Kidney (tissue), 22 donors: ENCODE measurements at places on chromosomes 5 and 9.

GRCh38 chr9:20692554-20692953 lies 8.5 kb downstream of the FOCAD start:
- DNase-seq, result no peak

DNA sequence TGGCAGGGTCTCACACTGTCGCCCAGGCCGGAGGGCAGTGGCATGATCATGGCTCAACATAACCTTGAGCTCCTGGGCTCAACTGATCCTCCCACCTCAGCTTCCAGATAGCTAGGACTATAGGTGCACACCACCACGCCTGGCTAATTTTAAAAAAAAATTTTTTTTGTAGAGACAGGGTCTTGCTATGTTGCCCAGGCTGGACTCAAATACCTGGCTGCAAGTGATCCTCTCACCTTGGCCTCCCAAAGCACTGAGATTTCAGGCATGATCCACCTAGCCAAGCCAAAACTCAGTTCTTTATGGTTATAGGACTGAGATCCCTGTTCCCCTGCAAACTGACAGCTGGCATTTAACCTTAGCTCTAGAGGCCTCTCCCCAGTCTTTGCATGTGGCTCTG lies 5.3 kb downstream of the LMBRD2 start:
- DNase-seq, result no peak

GRCh38 chr5:174336479-174336878 lies 291.0 kb downstream of the NSG2 start:
- DNase-seq, result no peak

DNA sequence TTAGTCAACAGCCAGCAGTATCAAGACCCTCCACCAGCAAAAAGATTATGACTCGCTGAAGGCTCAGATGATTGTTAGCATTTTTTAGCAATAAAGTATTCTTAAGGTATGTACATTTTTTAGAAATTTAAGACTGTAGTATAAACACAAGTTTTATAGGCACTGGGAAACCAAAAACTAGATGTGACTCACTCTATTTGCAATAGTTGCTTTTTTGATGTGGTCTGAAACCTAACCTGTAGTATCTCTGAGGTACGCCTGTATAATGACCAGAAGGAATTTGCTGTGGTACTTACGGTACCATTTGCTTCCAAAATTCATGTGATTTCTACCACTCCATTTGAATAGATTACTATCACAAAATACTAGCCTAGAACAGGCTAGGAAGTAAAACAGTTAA lies 60.8 kb downstream of the WDR41 start:
- no peak for DNase-seq

GRCh38 chr5:10352430-10353240 lies 860 bp upstream of the MARCHF6 start:
- DNase-seq, result no peak

- DNase-seq, result no peak
These were observed 101.7 kb downstream of the ADRB2 start for GRCh38 chr5:148928141-148928540.

DNA sequence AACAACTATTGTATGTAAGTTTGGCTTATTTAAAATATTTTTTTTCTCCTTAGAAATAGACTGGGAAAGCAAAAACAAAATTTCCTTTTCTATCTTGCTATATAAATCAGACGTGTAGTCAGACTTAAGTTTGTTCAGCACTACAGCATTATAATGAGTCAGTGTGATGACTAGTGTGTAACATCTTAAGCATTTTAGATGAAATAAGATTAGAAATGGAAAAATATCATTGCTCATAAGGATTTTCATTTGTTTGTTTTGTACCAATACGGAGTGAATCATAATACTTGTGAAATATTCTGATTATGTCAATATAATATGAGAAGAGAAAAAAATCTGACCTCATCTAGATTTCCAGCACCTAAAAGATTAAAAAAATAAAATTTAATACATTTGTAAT lies 64.7 kb upstream of the RICTOR start:
- DNase-seq, result no peak

GRCh38 chr9:124457079-124457886 lies 7.0 kb downstream of the ADGRD2 start:
- no peak for DNase-seq

- DNase-seq, result peak; percentile 59
These were observed 32.6 kb upstream of the PRRC2B start for GRCh38 chr9:131361202-131361833.

DNA sequence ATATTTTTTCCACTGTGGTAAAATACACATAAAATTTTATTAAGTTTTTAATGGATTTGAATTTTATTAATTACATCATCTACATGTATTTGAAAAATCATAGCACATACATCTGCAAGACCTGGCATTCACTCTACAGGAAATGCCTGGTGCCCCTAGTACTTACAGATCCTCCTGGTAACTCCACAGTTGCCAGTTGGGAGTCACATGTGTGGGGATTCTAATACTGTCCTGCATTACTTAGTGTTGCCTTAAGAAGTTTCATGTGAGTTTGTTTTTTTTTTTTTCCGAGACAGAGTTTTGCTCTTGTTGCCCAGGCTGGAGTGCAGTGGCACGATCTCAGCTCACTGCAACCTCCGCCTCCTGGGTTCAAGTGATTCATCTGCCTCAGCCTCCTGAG lies 18.1 kb downstream of the KDM3B start:
- DNase-seq, result no peak

DNA sequence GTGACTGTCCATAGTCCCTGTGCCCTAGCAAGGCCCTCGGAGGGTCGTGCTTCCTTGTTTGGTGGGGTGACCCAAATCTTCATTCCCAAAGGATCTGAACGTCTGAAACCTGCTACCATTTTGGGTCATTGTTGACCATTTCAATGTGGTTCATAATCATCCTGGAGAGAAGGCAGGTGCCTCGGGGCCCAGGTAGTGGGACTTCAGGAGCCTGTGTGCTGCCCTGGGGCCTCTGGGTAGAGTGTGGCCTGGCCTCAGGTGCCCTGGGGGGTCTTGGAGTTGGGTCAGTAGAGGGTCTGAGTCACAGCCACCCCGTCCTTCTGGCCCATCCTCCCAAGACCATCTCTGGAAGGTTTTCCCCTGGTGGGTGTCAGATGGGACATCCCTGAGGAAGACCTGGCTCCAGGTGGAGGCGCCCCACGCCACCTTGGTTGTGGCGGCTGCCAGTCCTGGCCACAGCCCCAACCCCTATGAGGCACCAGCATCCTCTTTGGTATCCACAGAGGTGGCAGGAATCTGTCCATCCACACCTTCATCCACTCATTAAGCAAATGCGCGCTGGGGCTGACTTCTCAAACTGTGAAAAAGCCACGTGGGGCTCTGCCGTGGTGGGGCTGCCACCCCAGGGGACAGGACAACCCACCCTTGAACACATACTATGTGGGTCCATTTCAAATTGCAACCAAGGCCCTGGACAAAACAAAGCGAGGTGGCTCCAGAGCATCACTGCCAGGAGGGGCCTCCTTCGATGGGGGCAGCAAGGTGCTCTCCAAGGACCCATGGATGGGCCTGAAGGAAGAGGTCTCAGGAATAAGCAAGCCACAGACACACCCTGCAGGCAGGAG lies 41.6 kb upstream of the FCN1 start:
- DNase-seq, result no peak

DNA sequence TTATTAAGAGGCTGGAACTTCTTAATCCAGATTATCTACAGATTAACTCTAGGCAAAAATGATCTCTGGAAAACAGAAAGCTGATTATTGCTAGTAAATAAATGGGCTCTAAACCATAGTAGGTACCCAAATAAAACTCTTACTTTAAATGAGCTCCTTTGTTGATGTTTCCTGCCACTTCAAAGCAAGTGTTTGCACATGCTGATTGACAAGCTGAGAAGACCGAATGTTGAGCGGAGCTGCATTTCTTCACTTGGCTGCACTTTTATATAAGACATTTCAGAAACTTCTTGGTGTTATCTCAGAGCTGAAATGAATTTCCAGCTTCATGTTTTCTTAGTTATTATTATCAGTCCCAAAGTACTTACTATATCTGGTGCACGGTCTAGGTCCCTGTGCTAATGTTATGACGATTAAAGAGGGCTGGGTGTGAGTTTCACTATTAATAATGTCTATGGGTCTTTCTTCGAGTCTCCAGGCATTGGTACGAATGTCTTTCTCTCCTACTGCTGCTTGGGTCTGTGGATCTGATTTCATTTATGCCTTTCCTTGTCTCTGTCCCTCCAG lies 58.6 kb upstream of the CTXN3 start:
- no peak for DNase-seq

DNA sequence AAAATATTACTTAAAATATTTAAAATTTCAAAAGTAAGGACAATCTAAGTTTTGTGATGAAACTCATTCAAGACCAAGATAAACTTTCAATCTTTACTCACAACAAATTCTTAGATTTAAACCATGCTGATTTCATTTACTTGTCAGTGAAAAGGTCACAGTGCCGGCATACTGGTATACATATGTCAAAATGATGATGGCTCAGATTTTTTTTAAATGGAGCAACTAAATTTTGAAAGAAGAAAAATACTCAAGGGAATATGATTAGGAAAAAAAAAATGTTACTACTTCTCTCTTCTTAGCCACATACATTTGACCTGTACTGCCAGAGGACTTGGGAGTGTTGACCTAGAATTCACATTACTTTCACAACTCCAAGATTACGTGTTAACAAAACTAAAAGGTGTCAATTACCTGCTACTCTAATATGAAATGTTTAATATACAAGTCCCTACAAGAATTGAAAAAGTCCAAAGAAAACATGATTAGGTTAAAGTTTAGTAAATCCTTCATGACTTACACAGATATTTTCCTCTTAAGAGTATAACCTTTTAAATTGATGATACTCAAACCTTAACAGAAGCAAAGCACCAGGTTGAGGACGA lies 4.6 kb downstream of the EFNA5 start:
- DNase-seq, result no peak

GRCh38 chr5:169637549-169638121 lies 560 bp downstream of the DOCK2 start:
- DNase-seq, result no peak

GRCh38 chr5:141663506-141663905 lies 12.3 kb upstream of the FCHSD1 start:
- no peak for DNase-seq

GRCh38 chr9:97889941-97890887 lies 32.1 kb downstream of the TRMO start:
- no peak for DNase-seq

DNA sequence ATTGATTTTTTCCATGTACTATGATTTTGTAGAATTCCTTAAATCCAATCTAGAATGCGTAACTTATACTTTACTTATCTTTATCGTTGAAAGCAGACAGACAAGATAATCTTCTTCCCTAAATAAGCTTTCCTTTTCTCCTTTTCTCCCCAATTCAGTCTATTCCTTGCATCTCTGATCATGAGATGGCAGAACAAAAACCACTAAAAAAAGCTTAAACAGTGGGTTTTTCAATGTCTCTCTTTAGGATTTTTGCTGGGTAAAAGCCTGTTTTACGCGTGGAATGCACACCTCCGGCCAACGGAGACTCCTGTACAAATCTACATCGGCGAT lies 755 bp downstream of the CDKN2B start:
- no peak for DNase-seq

GRCh38 chr5:177511796-177512675 lies 2.4 kb upstream of the DOK3 start:
- no peak for DNase-seq

- no peak for DNase-seq
These were observed 12.0 kb upstream of the CTSL start for GRCh38 chr9:87713988-87714330.

- DNase-seq, result no peak
These were observed 98.7 kb downstream of the FANCC start for GRCh38 chr9:95218773-95219172.

- DNase-seq, result no peak
These were observed 12.1 kb downstream of the PDCL start for GRCh38 chr9:122816163-122816867.

DNA sequence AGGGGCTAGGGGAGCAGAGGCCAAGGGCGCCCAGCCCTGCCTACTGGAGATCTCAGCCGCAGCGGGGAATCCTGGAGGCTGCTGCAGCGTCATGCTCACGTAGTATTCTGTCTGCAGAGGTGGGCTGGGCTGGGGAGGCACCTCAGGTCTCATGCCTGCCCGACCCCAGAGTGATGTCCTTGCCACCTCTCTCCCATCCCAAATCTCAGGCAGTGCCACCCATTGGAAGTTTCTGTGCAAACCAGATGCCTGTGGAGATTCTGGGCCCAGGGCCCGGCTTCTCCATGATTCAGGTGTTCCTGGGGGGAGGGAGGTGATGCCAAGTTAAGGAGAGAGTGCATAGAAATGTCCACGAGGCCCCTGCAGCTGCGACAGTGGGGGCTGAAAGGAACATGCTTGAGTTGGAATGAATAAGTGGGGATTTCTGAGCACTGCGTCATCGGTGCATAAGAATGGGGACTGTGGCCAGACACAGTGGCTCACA lies 72.0 kb downstream of the ANKRD33B start:
- DNase-seq, result no peak

DNA sequence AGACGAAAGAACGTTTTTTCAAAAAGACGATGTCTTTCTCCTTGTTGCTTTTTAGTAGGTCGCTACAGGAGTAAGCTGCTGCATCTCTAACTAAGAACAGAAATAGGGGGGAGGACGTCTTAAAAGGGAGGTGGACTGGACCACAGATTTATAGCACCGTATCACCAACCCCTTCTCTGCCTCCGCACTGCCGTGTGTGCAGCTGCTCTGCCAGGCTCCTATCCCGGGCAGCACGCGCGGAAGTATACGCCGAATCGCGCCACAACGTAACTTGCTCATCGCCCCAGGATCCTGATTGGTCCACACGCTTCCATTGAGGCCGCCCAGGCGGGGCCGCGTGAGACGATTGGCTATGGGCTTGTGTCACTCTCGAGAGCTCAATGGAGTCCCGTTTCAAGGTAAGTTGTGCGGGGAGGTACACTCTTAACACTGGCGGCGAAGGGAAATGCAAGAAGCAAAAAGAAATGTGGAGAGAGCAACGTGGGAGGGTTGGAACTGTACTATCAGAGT lies at the start of gene ELAVL2:
Gene ELAVL2, minus strand, starts transcription at position 121 of the 510 bp plus-strand sequence. CDS start 64,006 bp downstream, outside the sequence.
- DNase-seq, result peak; percentile 99

DNA sequence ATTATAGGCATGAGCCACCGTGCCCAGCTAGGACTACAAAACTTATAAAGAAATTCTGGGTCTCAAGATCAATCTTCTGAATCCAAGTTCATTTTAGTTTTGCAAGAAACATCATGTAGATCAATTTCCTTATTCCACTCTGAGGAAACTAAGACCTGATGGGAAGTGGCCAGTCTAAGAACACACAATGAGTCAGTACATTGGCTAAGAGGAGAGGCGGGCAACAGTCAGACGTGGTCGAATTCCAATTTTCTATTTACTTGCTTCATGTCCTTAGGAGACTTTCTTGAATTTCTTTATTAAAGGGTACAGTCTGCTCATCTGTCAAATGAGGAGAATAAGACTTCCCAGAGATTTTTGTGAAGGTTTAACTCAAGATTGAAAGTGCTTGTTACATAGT lies 432.1 kb upstream of the BRINP1 start:
- DNase-seq, result no peak
